ENCODE measurements at places on chromosomes 1 and 21.

DNA sequence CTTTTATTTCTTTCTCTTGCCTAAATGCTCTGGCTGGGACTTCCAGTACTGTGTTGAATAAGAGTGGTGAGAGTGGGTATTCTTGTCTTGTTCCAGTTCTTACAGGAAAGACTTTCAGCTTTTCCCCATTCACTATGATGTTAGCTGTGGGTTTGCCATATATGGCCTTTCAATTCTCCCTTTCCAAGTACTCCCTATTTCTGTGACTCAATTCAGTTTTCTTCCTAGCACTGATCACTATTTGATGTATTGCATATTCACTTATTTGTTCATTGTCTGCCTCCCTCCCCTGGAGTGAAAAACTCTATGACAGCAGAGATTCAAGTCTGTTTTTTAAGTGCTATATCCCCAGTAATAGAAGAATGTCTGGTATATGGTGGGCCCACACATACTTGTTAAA lies 618.2 kb upstream of the CAMK1G start:
- DNase-seq, result no peak

DNA sequence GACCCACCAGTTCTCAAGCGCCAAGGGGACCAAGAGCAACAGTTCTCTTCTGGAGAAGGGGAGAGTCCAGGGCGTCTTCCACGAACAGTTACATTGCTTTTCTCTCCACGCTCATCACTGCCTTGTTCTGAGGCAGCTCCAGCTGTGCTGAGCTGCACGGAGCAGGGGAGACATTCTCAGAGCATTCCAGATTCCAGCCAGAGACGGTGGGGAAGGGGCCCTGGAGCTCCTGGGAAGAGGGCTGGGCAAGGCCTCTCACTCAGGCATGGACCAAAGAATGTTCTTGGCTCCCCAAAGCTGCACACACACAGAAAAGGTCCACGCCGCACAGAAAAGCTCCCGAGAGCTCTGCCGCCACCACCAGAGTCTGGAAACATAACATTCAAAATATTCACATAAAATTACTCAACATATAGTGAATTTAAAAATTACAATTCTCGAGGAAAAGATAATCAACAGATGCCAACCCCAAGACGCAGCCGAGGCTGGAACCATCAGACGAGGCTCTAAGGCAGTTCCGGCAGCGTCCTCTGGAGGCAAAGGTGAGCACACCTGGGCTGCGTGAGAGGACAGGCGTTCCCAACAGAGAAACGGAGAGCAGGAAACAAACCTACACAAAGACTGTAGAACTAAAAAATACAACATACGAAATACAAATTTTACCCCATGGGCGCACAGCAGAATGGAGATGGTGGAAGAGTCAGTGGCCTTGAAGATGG lies 40.5 kb downstream of the UBE2G2 start:
- DNase-seq, result peak; percentile 88

DNA sequence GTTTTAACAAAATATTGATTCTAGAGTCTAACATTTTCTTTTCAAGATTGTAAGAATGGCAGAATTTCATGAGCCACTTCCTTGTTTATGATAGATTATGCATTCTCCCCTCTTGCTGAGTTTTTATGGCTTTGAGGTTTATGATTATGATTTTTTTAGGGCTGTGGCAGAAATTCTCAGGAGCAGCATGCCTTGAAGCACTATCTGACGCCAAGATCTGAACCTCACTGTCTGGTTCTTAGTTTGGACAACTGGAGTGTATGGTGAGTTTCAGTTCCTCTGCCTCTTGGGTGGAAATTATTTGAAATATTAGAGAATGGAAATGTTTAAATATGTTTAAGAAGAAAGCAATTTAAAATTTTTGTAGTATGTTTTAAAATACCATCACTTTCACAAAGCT lies 10.2 kb downstream of the USP16 start:
- no peak for DNase-seq

- no peak for DNase-seq
These were observed 28.2 kb downstream of the SLC2A1 start for GRCh38 chr1:42930178-42931107.

DNA sequence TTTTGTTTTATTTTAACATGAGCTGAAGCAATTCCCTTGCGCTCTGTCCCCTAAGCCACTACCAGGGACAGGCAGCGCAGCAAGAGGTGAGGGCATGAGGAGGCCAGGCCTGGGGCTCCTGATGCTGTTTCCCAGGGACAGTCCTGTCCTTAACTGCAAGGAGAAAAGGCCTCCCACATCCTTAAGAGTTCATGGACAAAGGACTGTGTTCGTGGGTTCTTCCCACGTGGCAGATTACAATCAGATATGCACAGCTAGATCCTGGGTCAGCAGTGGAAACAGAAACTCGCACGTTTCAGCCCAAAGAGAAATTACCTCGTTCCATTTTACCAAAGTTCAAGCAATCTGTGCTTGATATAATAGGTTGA lies 85.8 kb downstream of the MIS18A start:
- DNase-seq, result no peak

DNA sequence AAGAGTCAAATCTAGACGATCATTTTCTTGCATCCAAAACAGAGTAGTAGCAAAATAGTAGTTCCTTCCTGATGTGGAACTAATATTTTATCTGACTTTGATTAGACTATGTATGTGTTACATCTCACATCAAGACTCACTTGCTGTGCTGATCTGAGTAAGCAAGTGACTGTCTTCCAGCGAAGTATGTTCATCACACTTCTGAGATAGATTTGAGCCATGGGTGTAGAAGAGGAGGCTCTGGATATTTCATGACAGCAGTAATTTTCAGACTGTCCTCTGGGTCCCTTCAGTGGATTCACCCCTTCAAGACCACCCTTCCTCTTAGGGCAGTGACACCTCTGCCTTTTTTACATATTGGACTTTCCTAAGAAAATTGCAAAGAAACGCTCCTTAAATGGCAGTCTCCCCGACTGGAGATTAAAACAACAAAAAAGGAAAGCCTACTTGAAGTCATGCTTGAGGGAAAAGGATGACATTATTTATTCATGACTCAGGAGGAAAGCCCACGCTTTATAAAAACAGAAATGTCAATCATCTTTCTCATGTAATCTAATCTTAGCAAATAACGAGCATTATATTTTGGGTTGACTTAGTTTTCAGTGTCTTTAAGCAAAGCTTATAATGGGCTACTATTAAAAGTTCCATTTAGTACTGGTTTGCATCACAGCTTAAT lies 22.8 kb downstream of the ATP1B1 start:
- peak; percentile 40 for DNase-seq

GRCh38 chr1:51799372-51799771 lies 79.2 kb downstream of the NRDC start:
- no peak for DNase-seq

DNA sequence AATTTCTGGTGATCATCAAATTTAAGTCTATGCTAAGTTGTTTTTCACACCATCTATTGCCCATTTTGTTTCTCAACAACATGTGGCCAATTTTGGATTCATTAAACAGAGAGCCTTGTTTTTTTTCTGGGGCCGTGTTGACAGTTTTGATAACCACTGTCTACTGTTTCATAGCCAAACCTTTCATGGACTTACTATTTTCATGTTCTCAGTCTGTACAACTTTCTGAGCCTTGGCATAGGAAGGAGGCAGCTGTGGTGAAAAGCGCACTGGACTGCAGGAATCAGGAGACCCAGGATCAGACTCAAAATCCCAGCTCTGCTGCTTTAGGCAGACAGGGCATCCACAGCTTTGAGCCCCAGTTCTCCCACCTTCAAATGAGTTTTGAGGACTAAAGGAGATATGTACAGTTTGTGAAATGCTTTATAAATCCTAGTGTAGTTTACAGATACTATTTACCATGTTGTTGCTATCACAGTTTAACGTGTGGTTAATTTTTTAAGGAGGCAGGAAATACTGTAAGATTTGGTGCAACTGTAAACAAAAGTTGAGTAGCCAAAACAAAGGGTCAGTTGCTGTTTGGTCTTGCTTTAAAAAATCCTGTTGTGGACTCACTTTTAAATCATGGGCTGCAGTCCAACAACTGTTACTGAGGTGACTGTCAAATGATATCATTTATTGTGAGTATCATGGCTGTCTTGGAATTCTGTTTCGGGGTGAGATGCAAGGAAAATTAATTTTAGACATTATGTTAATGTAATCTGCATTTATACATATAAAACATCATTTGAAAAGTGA lies 2.9 kb downstream of the MACO1 start:
- DNase-seq, result peak; percentile 14

DNA sequence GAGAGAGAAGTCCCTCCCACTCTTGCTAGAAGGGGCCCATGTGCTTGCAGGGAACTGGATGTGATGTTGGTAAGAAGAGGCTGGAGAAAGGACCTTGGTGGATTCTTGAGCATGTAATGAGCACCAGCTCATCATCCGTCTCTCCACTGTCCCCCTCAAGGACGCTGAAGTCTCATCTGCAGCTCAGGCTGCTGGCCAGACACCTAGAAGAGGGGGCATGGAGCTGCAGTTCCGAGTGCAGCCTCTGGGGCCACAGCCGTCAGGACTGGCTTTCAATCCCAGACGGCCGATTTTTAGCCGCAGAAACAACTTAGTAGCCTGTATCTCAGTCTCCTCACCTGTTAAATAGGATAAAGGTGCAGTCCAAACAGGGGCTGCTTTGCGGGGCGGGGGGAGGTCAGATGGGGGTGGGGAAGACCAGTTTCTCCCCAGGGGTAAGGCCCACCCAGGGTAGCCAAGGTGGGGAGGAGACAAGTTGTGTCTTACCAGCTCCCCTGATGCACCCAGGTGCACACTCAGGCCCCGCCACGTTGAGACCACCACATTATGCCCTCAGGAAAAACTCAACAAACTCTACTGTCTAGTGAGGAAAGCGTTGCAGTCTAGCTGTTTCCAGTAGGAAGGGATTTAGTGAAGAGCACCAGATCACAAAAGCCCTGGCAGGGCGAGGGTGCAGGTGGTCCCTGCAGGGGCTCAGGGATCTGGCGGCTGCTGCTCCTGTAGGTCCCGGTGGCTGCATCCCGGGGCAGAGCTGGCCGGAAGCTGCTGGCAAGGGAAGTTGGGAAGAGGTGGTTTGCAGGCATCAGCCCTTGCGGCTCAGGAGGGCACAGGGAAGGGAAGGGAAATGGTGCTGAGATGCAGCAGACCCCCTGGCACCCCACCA lies 29.5 kb downstream of the LDLRAP1 start:
- peak; percentile 60 for DNase-seq

DNA sequence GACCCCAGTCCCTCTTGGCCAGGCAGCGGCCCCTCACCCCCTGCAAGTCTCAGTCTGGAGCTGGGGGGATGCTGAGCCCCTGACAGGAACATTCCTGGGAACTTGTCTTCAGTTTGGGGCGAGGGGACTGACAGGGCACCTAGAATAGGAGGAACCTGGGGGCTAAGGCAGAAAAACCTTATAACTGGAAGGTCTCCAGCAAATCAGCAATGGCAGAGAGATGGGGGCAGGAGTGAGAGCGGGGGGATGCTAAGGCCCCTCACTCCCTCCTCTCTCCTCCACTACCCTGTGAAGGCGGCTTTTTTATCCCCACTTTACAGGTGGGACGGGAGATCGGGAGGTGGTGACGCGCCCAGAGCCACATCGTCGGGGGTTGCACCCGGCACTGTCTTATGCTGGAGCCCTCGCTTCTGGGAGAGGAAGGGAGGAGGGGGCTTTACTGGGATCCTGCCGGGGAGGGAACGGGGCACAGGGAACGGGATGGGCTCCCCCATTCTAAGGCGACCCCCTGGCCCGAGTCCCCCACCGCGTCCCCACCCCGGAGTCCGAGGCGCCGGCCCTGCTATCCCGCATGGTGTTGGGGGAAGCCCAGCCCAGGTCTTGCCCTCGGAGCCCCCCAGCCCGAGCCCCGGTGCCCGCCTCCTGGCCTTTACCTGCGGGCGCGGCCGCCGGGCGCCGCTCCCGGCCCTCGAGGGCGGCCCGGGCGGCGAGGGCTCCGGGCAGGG lies 456 bp downstream of the COL8A2 start:
- DNase-seq, result no peak

DNA sequence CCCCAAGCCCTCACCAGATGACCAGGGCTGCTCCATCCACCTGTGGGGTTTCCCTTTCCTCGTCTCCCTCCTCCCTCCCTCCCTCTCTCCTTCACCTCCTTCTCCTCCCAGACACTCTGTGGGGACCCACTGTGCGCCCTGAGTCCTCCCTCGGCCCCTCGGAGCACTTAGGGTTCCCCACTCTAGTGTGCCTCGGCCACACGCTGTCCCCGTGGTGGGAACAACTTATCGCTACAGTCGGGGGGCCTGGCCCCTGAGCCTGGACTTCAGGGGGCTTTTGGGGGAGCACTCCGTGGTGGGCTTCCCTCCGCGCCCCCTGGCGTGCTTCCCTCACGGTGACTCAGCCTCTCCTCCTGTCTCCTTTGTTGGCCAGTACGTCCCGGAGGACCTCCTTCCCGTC lies 27.5 kb downstream of the CSTB start:
- no peak for DNase-seq

DNA sequence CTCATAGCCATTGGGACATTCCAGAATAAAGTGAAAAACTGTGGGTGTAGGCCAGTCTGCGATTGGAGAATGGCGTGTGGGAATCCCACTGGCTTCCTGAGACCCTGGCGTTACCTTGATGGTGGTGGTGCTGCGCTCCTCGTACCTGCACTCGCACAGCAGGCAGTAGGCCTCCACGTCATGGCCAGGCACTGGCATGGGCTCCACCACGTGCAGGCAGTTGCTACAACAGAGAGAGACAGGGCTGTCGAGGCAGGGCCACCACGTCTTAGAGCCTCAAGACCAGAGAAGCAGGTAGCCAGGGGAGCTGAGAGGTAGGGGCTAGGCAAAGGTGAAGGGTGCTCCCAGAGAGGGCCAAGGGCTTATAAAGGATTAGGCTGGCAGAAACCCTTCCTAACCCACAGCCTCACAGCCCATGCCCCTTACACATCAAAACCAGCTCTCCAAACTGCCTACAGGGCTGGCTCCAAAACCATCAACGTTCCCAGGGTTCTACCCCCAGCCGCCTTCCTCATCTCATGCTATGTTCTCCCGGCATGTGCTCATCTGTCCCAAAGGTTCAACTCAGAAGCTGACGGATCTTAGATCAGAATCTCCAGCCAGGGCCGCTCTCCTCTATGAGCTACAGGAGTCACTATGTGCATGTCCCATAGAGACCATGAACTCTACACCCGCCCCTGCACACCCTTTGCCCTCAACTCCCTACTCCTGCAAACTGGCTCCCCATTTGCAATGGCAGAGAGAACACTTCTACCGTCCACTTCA lies 7.5 kb downstream of the TMEM9 start:
- DNase-seq, result no peak

DNA sequence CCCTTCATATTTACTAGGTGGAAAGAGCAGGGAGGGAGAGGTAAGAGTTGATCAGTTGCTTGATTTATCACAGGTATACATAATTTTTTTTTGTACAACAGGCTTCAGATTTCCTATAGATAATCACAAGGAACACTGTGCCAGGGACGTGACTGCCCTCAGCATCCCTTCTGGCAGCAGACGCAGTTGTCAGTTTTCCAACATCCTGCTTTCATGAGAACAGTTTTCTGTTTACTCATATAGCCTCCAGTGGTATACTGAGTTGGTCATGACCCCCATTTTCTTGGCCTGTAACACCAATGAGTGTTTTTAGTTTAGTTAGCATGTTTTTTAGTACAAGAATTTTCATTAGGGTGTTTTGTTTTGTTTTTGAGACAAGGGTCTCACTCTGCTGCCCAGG lies 37.9 kb upstream of the PTPRF start:
- DNase-seq, result no peak

GRCh38 chr1:222335586-222335985 lies 212.3 kb downstream of the HHIPL2 start:
- peak; percentile 31 for DNase-seq

Data from NCI-H69 (cell line).